Eye (tissue), 1 donor: ENCODE measurements at places on chromosomes 11 and 22.

DNA sequence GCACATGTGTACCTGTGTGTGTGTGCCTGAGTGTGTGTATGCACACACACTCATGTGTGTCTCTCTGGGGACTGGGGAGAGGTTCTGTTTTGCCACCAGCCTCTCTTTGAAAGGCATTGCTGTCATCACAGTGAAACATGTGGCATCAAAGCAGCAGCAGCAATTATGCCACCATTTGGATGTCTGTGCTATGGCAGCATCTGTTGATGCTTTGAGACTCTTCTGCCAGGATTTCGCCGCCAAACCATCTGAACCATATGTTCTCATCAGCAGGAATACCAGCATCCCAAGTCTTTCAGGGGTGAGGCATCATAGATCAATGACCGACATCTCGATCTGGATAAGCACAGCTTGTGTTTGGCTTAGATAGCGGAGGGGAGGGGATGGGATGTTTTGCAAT lies 168.6 kb downstream of the FAT3 start:
- DNase-seq, result peak; percentile 60

DNA sequence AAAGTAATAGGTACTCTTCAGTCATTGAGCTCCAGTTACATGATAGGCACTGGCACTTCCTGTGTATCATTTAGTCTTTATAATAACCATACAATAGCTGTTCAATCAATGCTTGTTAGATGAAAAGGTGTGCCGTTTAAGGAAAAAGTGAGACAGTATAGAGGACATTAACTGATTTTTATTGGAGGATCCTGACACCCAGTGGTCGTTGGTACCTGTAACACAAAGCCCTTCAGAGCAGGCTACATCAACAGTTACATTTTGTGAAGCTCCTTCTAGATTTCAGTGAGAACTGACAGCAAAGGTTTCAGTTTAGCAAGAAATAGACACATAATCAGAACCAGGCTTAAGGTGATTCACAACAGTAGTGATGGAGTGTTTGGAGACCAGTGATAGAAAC lies 44.2 kb downstream of the CCDC81 start:
- DNase-seq, result peak; percentile 9

GRCh38 chr22:17921871-17922821 lies 102.2 kb downstream of the MICAL3 start:
- no peak for DNase-seq

DNA sequence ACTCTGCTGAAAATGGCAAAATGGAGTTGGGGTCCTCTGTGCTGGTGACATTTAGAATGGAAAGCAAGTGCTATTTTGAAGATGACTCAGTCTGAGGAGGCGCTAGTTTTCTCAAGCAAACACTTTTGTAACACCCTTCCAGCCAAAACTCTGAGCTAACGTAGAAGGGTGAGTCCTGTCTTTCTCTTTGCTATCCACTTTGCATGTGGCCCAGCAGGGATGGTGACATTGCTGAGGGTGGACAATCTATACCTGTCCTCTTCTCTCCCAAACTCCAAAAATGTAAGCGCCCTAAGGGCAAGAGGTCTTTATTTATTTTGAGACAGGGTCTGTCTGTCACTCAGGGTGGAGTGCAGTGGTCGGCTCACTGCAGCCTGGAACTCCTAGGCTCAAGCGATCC lies 3.6 kb upstream of the KAT5 start:
- no peak for DNase-seq

GRCh38 chr11:86535773-86536172 lies 136.6 kb downstream of the ME3 start:
- no peak for DNase-seq

- DNase-seq, result no peak
These were observed 53.9 kb downstream of the TRAF6 start for GRCh38 chr11:36456156-36456555.

DNA sequence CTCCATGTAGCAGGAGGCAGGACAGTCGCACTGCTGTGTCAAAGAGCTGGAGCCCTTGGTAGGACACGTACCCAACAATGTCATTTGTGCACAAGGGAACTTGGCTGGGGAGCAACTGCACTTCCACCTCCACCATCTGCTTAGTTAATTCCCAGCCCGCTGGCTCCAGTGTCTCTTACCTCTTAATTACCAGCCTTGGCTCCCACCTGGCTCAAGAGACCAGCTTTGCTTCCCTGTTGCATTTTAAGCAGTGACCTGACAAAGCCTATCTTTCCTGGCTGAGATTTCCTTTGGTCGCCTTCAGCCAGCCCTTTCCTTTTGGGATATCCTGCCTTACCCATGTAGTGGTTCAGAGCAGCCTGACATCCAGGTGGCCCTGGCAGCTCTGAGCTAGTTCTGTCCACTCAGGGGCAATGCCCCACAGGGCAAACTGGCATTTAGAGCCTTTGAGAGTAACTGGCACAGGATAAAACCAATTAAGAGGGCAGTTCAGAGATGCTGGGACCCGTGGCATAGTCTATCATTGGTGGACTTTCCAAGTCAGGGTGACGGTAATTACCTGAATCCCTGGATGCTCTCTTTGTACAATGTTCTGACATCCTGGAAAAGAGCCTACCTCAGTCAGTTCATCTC lies 212.6 kb upstream of the SORL1-AS1 start:
- DNase-seq, result no peak

DNA sequence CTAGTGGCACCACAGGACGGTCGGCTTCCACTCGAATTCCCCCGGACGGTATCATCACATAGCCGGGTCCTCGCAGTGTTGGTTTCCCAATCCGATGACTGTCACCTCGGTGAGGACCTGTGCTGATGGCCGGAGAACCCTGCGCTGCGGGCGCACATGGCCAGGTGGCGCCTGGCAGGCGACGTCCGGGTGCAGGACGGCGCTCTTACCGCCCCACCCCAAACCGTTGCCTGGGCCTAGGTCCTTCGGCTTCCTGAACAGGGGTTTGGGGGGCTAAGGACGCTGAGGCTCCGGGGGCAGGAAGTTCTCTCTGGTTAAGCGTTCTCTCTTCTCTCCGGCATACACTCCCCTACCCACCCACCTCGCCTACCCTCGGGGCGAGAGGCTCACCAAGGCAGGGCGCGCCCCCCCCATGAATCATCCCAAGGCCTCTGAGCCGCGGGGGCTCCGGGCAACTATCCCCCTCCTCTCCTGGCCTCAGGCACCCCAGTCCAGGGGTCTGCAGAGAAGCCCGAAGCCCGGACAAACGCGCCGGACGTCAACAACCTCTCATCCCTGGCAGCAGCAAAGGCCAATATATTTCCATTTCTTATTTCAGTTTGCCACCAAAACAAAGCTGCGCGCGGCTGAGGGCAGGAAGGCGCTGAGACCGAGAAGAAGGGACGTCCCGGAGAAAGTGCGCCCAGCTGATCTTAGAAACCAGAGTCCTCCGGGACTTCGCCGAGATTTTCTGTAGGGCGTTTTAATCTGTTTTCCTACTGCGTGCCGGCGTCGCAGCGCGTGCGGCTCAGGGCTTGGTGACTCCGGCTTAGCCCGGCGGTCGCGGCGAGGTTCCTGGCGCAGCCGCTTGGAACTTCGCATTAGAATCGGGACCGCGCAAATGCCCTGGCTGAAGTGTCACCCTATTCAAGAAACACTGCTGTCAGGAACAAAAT lies 5.6 kb downstream of the ALX4 start:
- peak; percentile 77 for DNase-seq

DNA sequence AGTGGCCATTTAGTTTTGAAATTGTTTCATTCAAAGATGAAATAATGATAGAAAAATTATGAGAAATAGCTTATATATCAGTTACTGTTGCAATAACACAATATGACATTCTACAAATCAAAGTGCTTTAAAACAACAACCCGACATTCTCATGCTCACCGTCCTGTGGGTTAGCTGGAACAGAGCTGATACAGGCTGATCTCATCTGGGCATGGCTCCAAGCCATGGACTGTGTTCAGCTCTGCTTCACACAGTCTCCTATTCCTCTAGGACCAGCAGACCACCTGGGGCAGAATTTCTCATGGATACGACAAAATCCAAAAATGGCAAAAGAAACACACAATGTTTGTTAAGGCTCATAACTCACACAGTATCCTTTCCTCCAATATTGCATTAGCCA lies 178.6 kb downstream of the CNTN5 start:
- no peak for DNase-seq

DNA sequence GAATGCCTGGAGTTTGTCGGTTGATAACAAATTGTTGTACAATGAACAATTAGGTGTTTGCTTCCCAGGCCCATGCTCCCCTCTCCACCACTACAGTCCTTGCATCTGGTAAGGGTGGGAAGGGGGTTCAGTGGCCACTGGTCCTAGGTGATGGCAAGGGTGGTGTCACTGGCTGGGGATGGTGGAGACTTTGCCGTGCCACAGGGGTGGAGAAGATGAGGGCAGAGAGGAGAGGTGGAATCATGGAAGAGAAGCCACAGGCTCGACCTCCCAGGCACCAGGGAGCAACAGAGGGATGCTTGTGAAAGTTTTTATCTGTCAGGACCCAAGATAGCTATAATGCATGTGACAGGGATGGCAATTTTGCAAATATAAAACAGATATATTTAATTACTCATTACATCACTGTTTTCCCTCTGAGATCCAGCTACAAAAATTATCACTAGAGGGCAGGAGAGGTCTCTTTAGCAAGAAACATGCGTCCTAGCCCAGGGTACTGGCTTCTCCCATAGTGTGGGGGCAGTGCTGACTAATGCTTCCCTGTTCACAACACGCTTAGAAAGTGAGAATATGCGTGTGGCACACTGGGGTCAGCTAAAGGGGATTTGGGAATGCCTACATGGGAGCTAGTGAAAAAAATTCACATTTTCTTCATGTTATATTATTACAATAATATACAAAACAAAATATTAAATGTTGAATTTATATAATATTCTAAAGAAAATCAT lies 49.0 kb upstream of the AMPD3 start:
- DNase-seq, result peak; percentile 92

- DNase-seq, result no peak
These were observed 268.6 kb upstream of the ANO5 start for GRCh38 chr11:21924262-21924661.

- DNase-seq, result no peak
These were observed 36.6 kb upstream of the MUC15 start for GRCh38 chr11:26608507-26609146.

DNA sequence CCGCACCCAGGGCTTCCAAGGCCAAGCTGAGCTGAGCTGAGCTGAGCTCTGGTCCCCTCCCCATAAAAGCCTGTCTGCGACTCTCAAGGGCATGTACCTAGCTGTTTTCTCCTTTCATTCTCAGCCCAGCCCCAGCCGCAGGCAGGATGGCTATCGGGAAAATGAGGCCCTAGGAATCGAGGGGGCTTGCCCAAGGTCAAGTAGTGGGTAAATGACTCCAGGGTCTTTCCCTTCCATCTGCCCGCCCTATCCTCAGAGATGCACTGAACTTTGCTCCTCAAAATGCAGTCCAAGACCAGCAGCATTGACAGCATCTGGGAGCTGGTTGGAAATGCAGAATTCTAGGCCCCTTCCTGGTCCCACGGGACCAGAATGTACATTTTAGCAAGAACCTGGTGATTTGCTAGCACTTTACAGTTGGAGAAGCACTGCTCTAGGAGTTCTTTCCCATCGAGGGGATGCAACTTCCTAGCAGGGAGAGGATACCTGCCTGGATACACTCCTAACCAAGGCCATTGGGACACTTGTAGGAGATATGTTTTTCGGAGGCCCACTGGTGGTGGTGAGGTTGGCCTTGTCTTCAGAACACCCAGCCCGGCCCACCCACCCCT lies 43.2 kb upstream of the ACCSL start:
- peak; percentile 12 for DNase-seq

GRCh38 chr22:46945481-46945880 lies 183.0 kb downstream of the TBC1D22A start:
- no peak for DNase-seq

DNA sequence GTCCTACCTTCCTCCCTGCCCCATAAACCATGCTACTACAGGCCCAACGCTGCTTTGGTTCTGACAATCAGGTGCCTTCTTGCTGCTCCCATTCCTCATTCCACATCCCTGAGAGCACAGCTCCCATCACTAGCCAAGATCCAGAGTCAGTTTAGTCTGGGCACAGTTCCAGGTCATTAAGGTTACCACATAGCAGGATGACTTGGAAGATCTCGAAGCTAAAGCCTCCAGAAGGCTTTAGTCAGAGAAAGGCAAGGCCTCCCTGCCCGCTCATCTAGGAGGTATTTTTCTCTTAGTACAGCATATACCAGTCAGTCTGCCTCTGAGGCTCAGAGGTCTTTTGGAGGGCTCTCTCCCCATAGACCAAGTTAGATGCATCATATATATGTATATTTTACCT lies 30.3 kb downstream of the TRIM66 start:
- DNase-seq, result no peak

- DNase-seq, result no peak
These were observed 4.4 kb upstream of the SIPA1 start for GRCh38 chr11:65633390-65634108.

DNA sequence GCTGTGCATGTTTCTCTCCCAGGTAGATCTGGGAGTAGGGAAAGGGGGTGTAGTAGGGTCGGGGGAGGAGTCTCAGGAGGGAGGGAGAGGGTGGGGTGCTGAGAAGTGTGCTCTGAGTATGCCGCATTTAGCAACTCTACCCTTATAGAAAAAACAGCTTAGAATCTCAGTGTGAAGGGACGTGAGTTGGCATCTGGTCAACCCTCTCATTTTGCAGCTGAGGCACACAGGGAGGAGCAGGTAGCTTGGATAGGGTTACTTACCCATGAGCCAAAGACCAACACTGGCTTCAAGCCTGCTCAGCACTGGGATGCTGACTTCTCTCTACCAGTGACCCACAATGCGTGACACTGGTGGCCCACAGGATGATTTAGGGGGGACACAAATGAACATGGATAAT lies 95.9 kb downstream of the FBXO7 start:
- no peak for DNase-seq

DNA sequence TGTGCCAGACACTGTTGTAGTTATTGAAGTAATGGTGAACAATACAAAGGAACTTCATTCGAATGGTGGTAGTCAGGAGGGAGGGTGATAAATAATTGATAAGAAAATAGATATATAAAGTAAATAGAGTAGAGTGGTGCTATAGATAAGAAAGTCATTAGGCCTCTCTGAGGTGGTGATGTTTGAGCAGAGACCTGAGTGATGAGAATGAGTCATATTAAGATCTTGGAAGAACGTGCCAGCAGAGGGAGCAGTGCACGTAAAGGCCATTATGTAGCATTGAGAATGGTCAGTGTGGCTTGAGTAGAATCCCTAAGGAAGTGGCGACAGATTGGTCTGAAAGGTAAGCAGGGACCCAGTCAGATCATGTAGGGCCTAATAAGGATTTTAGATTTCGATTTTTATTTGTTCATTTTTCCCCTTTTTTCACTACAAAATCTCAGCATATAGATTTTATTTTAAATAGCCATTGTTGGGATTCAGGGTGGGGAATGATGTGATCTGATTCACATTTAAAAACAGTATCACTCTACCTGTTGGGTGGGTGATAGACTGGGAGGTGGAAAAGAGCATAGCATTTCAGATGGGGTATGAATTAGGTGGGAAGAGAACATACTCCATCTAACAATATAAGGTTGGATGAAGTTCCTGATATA lies 44.7 kb downstream of the CCDC90B start:
- DNase-seq, result peak; percentile 75

- DNase-seq, result no peak
These were observed 27.5 kb upstream of the CRYBB3 start for GRCh38 chr22:25172153-25172552.

GRCh38 chr11:34317036-34317360 lies 40.8 kb downstream of the ABTB2 start:
- no peak for DNase-seq

GRCh38 chr11:128757235-128757711 lies 63.4 kb downstream of the FLI1 start:
- DNase-seq, result no peak
